ENCODE measurements at places on chromosomes 6 and 20.

DNA sequence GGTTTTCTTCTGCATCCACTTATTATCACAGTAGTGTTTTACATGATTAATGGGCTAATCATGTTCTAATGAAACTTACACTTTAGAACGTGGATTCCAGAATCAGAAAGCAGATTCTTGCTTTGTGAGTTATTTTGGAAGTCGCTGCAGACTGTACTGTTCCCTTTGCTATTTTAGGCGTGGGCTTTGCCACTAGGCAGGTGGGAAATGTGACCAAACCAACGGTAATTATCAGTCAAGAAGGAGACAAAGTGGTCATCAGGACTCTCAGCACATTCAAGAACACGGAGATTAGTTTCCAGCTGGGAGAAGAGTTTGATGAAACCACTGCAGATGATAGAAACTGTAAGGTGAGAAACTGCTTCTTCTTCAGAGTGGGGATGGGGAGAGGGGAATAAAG, 598 bp downstream of the FABP7 start:
- DNase-seq: no peak
- H3K4me1 ChIP-seq: no peaks in the 10 kb centered on the region
- H3K27me3 ChIP-seq: no peaks in the 10 kb centered on the region
- H3K36me3 ChIP-seq: no peaks in the 10 kb centered on the region

DNA sequence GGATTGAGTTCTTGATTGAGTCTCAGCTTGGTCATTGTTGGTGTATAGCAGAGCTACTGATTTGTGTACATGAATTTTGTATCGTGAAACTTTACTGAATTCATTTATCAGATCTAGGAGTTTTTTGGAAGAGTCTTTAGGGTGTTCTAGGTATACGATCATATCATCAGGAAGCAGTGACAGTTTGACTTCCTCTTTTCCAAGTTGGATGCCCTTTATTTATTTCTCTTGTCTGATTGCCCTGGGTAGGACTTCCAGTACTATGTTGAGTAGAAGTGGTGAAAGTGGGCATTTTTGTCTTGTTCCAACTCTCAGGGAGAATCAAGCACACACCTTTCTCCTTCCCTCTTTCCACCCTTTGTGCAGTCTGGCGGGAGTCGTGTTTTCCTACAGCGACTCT, 26.4 kb downstream of the RPP40 start:
- DNase-seq: no peak
- H3K4me1 ChIP-seq: no peaks in the 10 kb centered on the region
- H3K27ac ChIP-seq: no peak overlapping the region
- H3K36me3 ChIP-seq: no peaks in the 10 kb centered on the region
- H3K27me3 ChIP-seq: peaks cover 3% of the 10 kb centered on the region

DNA sequence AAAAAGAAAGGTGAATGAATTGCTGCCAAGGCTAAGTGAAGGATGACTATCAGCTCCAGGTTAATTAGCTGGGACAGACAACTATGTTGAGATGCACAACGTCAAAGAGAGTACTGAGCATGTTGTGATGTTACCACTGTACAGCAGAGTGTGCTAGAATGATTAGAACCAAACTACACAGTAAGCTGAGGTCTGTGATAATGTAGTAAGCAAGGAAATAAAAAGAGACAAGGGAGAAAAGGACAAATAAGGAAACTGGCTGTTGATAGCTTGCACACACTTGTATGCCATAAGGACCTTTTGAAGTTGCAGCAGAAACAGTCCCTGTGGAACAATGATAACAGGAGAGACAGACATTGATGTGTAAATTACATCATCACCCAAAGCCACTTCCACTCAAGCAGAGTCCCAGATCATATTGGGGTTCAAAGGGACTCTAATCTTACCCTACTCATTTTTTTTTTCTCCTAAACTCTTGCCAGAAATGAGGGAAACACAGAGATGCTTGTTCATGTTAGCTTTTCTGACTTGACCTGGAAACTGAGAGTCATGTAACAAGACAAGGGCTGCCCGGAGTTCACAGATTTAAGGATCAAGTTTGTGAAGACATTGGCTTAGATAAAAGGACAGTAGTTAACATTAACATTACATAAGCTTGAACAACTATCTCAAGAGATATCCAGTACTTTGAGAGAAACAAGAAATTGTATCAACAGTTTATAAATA, 189.9 kb downstream of the CENPW start:
- H3K27me3 ChIP-seq: no peaks in the 10 kb centered on the region
- no peaks in the 10 kb centered on the region for H3K36me3 ChIP-seq
- DNase-seq: no peak
- H3K27ac ChIP-seq: no peak overlapping the region
- H3K4me1 ChIP-seq: no peaks in the 10 kb centered on the region

GRCh38 chr20:50921803-50922501, 9.3 kb downstream of the ADNP start:
- H3K27ac ChIP-seq: no peak overlapping the region
- DNase-seq: no peak
- H3K4me3 ChIP-seq: no peak overlapping the region
- H3K36me3 ChIP-seq: peaks cover 7% of the 10 kb centered on the region

DNA sequence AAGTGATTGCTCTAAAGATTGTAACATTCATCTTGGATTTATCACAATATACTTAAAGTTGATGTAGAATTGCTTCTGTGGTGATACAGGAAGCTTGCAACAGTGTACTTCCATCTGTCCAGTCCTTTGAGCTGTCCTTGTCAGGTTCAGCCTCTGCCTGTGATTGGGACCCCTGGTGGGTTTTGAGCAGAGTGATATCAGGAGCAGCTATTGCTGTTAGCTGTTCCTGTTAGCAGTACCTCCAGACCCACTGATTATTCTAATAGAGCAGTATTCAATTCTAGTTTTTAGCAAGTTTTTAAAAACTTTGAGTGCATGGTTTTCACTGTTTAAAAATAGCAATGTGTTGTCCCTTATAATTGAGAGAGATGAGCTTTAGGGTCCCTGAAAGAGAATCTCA, 48.8 kb downstream of the TULP4 start:
- H3K27me3 ChIP-seq: no peaks in the 10 kb centered on the region
- no peaks in the 10 kb centered on the region for H3K36me3 ChIP-seq
- H3K4me1 ChIP-seq: no peaks in the 10 kb centered on the region
- DNase-seq: no peak
- no peak overlapping the region for H3K27ac ChIP-seq
- no peak overlapping the region for H3K4me3 ChIP-seq

DNA sequence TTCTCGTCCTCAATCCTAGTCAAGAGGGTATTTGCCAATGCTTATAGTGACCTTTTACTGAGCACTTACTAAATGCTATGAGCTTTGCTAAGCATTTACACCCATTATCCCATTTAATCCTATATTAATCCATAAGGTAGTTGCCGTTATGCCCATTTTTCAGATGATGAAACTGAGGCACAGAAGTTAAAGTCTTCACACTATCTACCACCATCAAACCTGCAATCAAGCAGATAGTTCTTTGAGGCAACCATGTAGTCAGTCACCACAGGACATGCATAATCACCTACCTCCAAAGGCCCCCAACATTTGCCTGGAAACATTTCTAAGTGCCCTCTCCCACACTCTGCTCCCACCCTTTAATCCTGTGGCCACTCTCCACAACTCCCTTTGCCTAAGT, 149.6 kb downstream of the LY86 start:
- DNase-seq: no peak
- H3K36me3 ChIP-seq: no peaks in the 10 kb centered on the region
- no peaks in the 10 kb centered on the region for H3K4me1 ChIP-seq
- no peak overlapping the region for H3K27ac ChIP-seq
- H3K4me3 ChIP-seq: no peak overlapping the region
- H3K27me3 ChIP-seq: no peaks in the 10 kb centered on the region

DNA sequence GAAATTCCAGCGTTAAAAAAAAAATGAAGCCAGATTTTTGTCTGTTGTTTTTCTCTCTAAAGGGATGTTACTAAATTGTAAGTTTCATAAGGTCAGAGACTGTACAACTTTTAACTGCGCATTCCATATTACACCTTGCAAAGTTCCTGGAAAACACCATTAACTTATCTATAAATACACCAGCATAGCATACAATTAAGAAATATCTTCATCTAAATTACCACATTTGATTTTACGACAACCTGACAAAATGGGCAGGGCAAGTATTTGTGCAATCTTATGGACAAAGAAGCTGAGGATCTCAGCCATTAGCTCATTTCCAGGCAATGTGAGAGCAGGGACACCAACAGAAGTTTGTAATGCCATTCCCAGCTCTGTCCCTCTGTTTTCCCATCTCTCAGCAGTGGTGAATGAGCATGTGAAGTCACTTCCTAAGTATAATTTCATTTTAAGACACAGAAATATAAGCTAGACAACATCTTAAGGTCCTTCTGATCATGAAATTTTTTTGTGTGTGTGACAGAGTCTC, 12.9 kb upstream of the GCM1 start:
- no peaks in the 10 kb centered on the region for H3K4me1 ChIP-seq
- H3K27me3 ChIP-seq: no peaks in the 10 kb centered on the region
- no peak for DNase-seq
- H3K4me3 ChIP-seq: no peak overlapping the region
- H3K27ac ChIP-seq: no peak overlapping the region
- H3K36me3 ChIP-seq: no peaks in the 10 kb centered on the region

DNA sequence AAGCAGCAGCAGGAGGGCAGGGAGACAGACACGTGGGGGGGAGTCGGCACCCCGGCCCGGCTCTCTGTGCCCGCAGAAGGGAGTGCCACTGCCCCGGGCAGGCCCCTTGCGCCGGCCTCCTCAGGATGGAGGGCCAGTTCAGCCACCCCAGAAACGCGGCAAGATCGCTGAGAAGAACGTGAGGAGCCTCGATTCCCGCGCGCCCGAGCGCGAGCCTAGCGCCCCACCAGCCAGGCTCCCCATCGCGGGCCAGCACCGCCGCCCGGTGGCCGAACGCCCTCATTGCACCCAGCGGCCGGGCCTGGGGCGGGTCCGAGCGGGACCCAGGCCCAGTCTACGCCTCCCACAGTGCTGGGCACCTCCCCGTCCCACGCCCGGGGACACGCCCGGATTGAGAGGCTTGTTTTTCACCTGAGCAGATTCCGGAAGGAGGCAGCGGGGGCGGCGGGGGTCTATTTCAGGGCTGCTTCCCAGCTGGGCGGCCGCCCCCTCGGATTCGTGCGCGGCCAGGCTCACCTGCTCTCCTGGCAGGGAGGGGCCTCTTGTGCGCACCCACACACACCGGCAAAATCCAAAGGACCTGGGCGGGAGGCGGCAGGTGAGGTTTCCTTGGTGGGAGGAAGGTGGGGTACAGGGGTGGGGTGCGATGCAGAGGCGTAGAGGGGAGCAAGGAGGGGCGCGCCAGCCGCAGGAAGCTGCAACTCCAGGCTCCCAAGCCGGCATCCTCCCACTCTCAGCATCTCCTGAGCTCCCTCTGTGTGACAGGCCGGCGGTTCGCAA, 9.0 kb upstream of the GRM4 start:
- peak; percentile 37 for DNase-seq
- no peak overlapping the region for H3K27ac ChIP-seq
- H3K4me3 ChIP-seq: no peak overlapping the region
- peaks cover 2% of the 10 kb centered on the region for H3K4me1 ChIP-seq
- no peaks in the 10 kb centered on the region for H3K36me3 ChIP-seq

- no peak overlapping the region for H3K4me3 ChIP-seq
- no peaks in the 10 kb centered on the region for H3K4me1 ChIP-seq
- H3K27me3 ChIP-seq: no peaks in the 10 kb centered on the region
- H3K36me3 ChIP-seq: no peaks in the 10 kb centered on the region
- no peak overlapping the region for H3K27ac ChIP-seq
- DNase-seq: no peak
Measured at GRCh38 chr6:118408863-118409262, 139.2 kb upstream of the PLN start.
